ENCODE measurements at places on chromosomes 7 and 10.

- no peak for DNase-seq
These were observed 1.3 kb upstream of the CPA1 start for GRCh38 chr7:130379019-130379418.

DNA sequence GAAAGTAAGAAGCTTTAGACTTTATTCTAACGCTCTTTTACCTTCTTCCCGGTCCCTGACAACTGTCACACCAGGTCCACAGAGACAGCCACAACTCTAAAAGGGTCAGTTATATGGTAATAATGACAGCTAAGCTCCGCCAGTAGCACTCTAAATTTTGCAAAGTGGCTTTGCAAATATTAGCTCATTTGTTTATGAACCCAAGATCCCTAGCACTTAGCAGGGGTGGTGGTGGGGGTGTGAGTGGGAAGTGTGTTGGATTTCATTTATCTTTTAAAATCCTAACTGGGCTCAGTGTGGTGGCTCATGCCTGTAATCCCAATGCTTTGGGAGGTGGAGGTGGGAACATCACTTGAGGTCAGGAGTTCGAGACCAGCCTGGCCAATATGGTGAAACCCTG lies 34.8 kb upstream of the SDK1 start:
- no peak for DNase-seq

DNA sequence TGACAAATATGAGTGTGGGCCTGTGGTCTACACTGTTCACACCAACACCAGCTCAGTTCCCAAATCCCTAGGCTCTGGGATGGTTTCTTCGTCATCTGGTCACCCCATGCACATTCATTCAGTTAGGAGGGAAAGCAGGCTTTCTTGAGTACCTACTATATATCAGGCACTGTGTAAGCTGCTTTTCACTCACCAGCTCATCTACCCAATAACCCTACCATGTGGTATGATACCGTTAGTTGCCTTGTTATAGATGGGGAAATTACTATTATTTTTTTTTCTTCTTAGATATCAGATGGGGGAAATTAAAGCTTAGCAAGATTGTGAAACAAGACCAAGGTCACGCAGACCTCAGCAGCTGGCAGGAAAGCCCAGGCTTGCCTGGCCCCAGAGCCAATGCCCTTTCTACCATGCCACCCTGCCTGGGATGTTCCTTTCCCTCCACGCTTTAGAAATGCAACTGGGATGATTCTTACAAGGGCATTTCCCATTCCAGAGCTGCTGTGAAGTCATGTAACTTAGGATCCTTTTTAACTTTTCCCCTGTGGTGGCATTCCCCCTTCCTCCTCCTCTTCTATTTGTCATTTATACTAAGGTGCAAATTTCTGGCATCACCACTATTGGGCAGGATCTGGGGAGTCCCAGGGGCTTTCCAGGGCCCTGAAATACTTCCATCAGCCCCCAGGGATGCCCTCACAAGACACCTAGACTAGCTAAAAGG lies 93.1 kb upstream of the EFCAB10 start:
- DNase-seq, result no peak

DNA sequence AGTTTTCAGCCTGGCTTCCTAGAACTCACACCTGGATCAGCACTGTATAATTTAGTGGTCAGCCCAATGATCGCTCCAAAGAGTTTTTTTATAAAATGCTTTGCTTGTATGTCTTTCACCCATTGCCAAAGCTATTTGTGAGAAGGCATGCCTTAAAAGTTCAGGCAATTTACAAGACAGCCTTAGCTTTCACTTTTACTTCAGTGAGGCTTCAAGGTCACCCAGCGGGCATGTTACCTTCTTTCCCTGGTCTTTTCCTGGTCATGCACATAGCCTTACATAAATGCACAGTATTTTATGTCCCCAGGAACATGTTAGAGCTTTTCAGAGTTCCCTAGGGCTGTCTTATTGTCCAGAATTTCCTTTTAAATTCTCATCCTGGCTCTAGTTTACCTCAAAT lies 179.9 kb upstream of the TMEM72 start:
- DNase-seq, result no peak

DNA sequence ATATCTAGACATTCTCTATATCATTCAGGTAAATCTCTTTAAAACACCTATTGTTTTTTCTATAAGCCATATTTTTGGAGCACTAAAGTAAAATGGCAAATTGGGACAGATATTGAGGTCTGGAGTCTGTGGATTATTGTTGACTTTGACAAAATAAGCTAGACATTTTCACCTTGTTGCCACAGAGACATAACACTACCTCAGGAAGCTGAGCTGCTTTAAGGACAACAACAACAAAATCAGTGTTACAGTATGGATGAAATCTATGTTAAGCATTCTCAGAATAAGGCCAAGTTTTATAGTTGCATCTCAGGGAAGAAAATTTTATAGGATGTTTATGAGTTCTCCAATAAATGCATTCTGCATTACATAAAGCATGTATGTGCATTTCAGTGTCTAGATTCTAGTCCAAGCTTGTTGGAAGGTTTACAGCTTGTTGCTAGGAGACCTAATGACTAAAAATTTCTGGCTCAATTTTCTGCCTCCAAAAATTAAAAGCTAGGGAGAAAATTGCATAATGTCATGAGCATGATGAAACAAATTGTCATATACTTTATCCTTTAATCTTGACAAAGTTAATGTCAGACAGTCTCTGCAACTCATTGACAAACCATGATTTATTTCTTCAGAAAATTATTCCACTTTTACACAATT lies 18.3 kb downstream of the LIPM start:
- no peak for DNase-seq

DNA sequence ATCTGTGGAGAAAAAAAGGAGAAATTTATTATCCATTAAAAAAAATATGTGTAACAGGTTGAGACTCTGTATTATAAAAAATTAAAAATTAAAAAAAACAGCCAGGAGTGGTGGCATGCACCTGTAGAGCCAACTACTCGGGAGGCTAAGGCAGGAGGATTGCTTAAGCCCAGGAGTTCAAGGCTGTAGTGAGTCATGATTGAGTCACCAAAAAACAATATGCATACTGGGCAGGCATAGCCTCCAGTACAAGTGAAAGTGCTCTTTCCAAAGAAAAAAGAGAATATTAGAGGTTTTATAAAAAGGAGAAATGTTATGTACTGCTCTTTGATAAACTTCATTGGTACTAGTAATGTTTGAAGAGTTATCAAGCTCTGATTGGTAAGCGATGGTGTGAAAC lies 647.1 kb upstream of the ZWINT start:
- DNase-seq, result no peak

DNA sequence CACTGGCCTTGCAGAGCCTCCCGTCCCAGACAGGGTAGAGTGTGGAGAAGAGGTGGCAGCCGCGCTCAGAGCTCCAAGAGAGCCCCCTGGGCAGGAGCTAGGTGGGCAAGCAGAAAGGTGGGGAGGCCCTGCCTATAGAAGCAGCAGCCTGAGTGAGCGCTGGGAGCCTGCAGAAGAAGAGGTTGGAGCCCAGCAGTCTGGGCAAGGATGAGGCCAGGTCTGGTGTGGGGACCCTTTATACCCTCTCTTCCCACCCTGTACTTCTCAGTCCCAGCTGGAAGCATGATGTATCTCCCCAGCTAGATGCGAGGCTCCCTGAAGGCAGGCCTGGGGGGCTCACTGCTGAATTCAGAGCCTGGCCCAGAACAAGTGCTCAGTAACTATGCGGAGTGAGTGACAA lies 44.5 kb upstream of the ZMIZ1 start:
- no peak for DNase-seq

Measured in stimulated activated naive CD4-positive, alpha-beta T cell (primary cell).